Foreskin keratinocyte (primary cell): ENCODE measurements at places on chromosomes 12 and 14. TPM values are rescaled to one million over a fixed set of nuclear protein-coding genes. Genes with fewer than 3 reads are reported as not detected.

The KIF5A gene
- 0.04 and 0.06 TPM in 2 replicates for polyA plus RNA-seq

The KRT75 gene
- polyA plus RNA-seq, result 4.9 and 7.4 TPM in 2 replicates

The CIROP gene
- not detected in 2 replicates for polyA plus RNA-seq

The SMIM41 gene
- polyA plus RNA-seq, result not detected in 2 replicates
